ENCODE measurements at places on chromosomes 7 and 10.
A peak's percentile ranks its signal among the peaks of the same experiment; 100 is the strongest.

- no peak for DNase-seq
Measured at GRCh38 chr10:116690356-116691322, 51.7 kb downstream of the HSPA12A start.

DNA sequence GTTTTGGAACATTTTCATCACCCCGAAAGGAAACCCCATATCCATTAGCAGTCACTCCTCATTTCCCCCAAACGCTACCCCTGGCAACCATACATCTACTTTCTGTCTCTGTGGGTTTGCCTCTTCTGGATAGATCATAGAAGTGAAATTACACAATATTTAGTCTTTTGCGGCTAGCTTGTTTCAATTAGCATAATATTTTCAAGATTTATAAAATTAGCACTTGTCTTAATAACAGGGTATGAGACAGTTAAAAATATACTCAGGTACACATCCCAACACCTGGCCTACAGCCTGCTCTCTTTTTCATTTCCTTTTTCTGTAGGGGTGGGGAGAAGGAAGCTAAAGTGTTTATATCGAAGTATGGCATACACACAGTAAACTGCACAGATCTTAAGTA lies 81.4 kb upstream of the LRGUK start:
- no peak for DNase-seq

DNA sequence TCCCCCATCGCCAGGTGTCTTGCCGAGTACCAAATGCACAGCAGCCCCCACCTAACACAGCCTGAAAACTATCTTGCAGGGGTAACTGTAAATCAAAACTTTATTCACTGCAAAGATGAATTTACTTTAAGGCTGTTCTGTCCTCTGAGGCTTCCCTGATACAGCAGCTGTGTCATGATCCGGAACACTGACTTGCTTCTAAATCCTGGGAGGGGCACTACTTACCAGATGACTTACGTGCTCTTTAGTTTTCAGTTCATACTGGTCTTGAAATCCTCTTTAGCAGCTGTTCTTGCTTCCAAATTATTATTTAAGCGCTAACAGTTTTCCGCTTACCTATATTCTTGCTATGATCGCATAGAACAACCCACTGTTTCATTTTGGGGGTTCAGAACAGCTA lies 4.9 kb downstream of the DYNC1I1 start:
- no peak for DNase-seq

GRCh38 chr10:124146483-124146882 lies 53.1 kb upstream of the CHST15 start:
- DNase-seq = no peak

DNA sequence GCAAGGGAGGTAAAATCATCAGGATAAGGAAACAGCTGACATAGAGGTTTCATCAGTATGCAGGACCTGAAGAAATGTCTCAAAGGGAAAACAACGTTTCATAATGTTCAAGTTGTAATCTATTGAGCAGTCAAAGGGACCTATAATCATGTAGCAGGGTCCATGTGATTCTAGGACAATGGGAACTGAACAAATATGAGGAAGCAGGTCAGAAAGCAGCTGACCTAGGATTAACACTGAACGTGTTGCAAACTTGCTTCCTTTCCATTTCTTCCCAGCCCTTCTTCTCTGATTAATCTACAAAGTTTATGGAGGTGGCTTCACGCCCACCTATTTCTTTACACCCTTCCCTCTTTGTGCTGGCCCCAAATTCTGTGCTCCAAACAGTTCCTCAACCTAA lies 256.9 kb upstream of the AKR1E2 start:
- DNase-seq = no peak

GRCh38 chr7:100540073-100540723 lies 1.2 kb downstream of the AGFG2 start:
- no peak for DNase-seq

GRCh38 chr7:134787064-134787463 lies 7.6 kb downstream of the CALD1 start:
- DNase-seq = no peak

GRCh38 chr7:11163220-11163619 lies 189.5 kb downstream of the PHF14 start:
- no peak for DNase-seq

DNA sequence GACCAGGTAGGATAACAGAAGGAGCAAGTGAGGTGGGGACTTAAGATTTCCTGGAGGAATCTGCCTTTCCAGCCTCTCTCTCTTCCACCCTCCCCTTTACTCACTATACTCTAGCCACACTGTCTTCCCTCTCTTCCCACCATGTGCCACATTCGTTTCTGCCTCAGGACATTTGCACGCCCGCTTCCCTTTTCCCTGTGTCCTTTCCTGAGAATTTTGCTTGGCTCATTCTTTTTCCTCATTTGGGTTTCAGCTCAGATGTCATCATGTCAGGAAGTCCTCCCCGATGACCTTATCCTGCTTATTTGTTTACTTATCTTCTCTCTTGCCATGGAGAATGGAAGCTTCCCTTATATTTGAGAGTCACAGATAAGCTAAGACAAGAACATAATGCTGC lies 363.8 kb downstream of the PRPF18 start:
- no peak for DNase-seq

DNA sequence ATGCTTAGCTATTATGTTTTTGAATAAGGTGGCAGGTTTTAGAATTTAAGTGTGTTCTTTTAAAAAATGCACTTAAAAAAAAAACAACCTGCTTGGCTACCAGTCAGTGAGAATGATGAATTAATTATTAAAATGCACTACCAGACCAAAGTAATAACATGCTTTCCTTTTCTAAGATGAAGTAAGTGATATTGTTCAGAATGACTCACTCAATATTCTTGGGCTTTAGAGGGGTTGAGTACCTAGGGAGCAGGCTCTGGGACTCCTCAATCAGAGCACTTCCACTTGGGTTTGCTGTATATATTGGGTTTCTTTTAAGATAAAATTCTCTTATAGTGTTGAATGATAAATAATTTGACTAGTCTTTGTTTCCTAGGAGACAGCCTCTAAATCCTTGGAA lies 8.6 kb downstream of the STAM start:
- DNase-seq = no peak

DNA sequence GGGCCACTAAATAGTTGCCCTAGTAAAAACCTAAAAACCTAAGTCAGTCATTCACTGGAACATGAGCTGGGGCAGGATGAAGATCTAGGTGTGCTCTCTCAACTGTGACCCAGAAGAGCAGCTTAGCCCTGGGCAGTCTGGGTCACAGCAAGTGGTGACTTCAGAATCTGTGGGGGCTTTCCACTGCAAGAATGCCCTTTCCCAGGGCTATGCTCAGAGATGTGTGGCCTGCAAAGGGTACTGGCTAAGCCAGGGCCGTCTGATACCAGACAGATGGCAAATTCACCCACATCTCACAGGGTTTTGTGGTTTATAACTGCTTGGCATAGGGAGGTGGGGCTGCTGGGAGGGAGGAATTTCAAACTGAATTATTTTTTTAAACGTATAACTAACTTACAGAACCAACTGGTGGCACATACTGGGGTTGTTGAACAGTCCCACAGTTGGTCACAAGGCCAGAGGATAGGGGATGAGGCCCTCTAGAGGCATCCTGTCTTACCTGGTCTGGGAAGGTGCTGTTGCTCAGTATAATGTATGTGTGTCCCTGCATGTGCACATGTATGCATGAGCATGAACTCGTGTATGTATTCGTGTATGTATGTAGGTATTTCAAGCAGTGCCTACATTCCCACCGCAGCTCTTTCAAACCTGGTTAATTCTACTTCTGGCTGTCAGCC lies 63.2 kb downstream of the PRPF18 start:
- DNase-seq = no peak

DNA sequence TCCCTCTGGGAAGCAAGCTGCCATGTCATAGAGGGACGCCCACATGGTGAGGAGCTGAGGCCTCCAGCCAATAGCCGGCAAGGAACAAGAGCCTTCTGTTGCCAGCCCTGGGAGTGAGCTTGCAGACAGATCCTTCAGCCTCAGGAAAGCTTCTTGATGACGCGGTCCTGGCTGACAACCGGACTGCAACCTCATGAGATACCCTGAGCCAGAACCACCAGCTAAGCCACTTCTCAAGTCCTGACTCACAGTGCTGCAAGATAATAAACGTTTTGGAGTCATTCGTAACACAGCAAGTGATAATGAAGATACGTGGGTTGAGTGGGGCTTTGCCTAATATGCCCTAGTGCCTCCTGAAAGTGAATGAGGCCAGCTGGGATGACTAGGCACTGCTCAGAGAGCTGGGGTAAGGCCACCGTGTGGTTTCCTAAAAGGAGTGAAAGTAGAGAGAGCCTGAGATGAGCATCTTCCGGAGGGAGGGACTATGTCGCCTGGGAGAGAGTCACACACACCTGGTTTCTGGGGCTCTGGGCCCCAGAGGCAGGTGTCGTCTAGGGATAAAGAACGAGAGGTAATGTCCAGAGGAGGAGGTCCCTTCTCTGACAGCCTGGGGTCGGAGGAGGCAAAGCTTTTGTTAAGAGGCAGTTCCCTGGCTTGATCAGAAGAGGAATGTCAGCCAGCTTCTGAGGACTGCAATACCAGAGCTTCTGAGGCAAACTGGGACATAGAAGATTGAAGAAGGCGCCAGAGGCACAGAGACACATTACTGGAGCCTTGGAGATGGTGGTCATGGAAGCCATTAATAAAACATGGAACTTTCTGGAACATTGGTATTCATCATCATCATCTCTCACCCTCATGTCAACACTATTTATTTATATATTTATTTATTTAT lies 53.6 kb downstream of the PYROXD2 start:
- no peak for DNase-seq

- DNase-seq = no peak
Measured at GRCh38 chr7:95780665-95781064, 8.3 kb downstream of the DYNC1I1 start.

GRCh38 chr7:106041140-106041717 lies 70.9 kb downstream of the SYPL1 start:
- DNase-seq = no peak

DNA sequence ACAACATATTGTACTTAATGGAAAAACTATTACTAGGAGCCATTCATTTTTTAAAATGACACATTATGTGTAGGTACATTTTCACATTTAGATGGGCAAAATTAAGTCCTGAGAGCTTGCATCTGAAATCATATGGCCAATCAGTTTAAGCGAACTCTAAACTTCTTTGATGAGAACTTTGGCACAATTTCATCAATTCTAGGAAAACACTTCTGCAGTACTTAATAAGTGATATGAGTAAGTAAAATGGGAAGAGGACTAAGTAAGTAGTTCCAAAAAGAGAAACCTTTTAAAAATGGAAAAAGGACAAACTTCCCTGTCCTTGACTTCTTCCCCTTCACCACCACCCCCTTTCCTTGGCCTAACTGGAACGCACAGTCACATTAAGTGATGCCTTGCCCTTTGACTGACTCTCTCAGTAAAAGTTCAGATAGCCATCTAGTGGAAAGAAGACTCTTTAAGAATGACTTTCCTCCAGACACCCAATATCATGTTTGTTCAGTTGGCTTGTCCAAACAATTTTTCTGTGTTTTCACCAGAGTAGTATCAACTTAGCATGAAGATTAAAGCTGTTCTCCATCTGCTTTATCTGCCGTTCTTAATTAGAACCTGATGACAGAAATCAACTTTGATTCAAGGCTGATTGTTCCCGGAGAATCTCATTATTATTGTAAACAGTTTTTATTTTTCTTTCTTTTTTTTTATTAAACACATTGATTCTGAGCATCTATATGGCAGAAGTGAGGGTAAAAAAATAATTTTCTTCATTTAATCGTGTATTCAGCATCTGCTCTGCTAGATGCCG lies 45.1 kb downstream of the CNNM2 start:
- no peak for DNase-seq

- DNase-seq = no peak
Measured at GRCh38 chr10:62559481-62560200, 185.5 kb downstream of the ZNF365 start.

GRCh38 chr10:113480851-113481502 lies 71.9 kb upstream of the HABP2 start:
- no peak for DNase-seq

DNA sequence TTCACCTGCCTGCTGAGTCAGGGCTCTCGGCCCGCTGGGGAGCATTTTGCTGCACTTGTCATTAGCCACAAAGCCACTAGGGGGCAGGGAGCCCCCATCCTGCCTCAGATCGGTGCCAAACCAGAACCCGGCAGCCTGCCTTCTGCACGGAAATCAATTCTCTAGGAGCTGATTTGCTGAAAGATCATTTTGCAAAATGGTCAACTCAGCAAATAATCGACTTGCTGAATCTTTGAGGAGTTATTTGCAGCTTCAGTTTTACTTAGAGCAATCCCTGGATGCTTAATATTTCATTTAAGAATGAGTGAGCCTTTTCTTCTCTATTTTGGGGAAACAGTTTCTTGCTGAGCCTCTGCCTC lies 1.7 kb upstream of the GIMAP8 start:
- peak; percentile 80 for DNase-seq

GRCh38 chr10:119396008-119396708 lies 146.4 kb downstream of the RGS10 start:
- DNase-seq = no peak

DNA sequence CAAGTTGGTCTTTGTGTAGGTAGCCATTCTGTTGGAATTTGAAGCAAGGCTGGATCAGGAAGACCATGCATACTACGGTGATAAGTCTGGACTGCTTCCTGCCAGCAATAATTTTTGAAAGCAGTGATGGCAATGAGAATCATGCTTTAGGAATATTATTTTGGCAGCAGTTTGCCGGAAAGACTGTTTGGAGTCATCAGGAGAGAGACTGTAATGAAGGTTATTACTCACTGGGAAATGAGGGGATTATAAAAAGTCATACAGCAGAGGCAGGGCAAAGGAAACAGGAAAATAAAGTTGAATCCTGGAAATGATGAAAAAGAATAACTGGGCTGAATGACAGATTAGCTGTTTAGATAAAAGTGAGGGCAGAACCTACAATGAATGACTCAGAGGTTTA lies 1136.8 kb upstream of the AUTS2 start:
- DNase-seq = no peak

DNA sequence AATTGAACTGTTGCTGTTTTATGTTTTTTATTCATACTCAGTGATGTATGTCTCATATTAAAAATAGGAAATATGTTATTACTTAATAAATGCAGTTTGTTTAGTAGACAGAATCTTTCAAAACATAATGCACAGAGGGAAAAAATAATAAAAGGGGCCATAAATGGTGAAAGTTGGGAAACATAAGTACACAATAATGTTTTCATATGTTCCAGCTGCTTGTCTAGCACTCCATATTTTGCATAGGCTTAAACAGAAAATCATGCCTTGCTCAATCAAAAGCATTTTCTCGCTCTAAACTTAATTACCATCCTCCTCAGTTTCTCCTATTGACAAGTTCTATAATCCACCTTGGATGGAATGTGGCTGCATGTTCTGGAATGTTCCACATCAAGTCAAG lies 333.2 kb downstream of the PLXNA4 start:
- DNase-seq = no peak

All from stimulated activated CD4-positive, alpha-beta T cell treated with anti-CD3 and anti-CD28 coated beads, Interleukin-1b, Interleukin-23, amount 100 ng/mL, for 24 hours (primary cell).